ENCODE measurements at places on chromosomes 7 and 10.

DNA sequence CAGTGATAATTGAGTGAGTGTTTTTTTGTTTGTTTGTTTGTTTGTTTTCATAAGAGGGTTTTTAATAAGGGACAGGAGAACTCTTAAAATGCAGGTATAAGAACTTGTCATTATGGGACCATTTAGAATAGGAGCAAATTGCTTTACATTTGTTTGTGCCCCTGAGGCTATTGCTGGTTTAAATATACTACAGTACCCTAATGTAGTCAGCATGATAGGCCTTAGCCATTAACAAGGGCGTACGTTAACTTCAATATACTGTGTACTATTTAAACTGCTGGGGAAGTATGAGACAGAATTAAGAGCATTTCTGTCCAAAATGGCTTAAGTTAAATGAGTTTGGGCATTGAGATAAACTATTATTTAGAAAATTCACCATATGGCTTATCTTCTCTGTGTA is 26.2 kb downstream of the PRKAR2B start:
- no peak for DNase-seq

- DNase-seq = no peak
These were observed 526.5 kb downstream of the PTPRN2 start for GRCh38 chr7:158061026-158061630.

- DNase-seq = no peak
These were observed 212.8 kb downstream of the PTEN start for GRCh38 chr10:88076027-88076880.

- DNase-seq = no peak
These were observed 86.1 kb upstream of the IGFBP3 start for GRCh38 chr7:46007194-46007593.

- no peak for DNase-seq
These were observed 168.9 kb downstream of the KCND2 start for GRCh38 chr7:120441850-120442249.

DNA sequence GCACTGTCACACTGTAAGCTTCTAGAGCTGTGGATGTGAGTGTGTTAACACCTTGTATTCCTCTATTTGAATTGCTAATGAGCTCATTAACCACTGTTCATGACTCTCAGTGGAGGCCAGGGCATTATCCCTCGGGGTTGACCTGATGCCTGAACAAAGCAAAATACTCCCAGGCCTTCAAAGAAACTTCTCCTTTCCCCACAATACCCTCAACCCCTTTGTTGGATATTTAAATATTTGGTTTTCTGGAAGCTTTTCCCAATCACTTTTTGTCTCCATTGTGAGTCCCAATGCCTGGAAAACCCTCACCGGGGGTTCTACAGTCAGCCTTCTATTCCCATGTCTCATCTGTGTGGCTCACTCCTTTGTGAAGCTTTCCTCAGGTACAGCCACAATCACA is 780.1 kb downstream of the PHTF2 start:
- DNase-seq = no peak

DNA sequence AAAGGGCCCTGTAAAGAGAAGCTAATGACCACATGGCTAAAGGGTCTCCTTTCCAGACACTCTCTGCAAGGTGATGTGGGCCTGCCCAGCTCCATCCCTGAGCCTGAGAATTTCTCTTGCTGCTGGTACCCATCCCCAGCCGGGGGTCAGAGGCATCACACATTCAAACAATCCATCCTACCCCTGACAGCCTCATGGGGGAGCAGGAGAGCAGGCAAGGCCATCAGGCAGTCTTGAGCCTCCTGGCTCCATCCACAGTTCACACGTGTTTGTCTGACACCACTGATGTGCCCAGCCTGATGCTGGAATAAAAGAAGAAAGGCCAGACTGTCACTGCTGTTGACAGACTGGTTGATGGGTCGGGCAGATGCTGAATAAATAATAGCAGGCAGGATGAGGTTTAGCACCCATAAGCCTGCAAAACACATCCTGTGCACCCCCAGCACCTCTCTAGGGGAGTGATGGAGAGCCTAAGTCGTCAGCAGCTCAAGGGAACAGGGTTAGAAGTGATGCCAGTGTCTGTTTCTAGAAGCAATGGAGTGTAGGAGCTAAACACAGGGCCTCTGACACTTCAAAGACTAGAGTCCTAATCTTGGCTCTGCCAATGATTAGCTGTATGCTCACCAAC is 43.5 kb downstream of the TLL2 start:
- DNase-seq = no peak

DNA sequence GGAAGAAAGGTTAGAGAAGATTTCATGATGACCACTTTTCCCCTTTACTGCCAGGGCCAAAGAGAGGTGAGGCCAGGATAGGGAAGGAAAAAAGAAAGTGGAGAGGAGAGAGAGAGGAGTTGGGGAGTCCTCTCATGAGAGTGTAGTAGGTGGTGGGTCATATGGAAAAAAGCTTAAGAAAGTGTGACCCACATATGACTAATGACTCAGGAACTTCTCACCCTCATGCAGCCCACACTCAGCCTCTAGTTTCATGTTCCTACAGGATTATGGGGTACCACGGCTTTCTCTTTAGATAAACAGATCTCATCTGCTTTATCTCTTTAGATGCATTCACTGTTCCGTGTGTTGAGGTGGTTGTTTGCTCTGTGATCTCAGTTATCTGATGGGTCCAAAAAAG is 462.5 kb upstream of the IGFBP3 start:
- no peak for DNase-seq

GRCh38 chr7:81170291-81170690 is 251.4 kb upstream of the SEMA3C start:
- no peak for DNase-seq

GRCh38 chr10:14891151-14891550 is 12.5 kb downstream of the SUV39H2 start:
- DNase-seq = no peak

DNA sequence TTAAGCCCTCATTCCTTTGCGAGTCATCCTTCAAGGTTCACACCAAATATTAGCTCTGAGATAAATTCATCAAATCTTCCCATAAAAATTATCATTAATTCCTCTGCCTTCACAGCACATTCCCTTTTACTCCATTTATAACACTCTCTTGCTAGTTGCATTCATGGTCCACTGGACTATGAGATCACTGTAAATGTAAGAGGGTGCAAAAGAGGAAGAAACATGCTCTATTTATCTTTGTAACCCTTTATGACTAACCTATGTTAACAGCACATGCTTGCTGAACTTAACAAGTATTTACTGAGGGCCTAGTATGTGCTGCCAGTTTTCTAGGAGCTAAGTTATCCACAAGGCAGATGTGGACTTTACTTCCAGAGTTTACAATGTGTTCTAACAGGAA is 86.7 kb upstream of the TMEM168 start:
- no peak for DNase-seq

DNA sequence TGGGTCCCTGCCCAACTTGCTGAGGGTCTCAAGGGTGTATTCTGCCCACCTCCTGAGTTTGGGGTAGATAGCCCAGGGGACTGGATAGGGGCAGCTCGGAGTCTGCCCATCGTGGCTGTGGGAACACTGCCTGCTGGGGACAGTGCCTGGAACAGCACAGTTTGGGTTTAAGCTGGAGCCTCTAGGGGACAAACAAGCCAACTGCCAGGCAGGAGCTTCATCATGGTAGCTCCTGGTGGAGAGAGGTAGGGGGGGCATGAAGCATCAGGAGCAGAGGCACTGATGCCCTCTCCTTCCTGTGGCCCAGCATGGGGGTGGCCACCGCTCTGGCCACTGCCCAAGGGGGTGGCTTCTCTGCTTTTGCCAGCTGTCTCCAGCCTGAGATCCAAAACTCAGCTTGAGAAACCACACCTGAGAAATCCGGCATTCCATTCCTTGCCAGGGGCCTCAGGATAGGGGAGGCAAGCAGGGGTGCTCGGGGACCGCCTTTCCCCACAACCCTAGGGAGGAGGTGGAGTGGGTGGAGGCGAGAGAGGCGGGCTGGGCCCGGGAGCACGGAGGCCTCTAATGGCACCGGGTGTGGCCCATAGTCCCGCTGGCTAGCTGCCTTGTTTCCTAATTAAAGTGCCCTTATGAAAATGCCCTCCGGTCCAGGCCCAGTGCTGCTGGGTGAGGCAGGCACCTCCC is 47.6 kb downstream of the UNC5B start:
- no peak for DNase-seq

DNA sequence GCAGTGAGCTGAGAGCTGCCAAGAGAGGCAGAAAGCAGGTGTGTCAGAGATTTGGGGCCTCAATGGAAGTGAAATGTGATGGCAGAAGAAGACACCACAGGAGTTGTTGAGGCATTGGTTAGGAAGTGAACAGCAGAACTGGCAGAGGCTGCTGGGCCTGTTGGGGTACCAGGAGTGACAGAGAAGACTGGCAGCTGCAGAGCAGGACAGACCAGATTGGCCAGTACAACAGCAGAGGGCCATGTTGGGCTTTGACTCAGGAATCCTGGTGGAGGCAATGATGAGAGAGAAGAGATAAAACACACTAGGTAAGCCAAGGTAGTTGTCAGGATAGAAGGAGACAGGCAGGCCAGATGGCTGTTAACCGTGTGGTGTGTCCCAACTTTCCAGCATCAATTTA is 19.9 kb upstream of the HERPUD2 start:
- no peak for DNase-seq

- DNase-seq = no peak
These were observed 11.9 kb upstream of the HUS1 start for GRCh38 chr7:47991270-47991669.

- DNase-seq = no peak
These were observed 207.7 kb upstream of the SHH start for GRCh38 chr7:156019776-156020565.

GRCh38 chr7:88279323-88279722 is 27.4 kb downstream of the STEAP4 start:
- DNase-seq = no peak

- DNase-seq = no peak
These were observed 44.8 kb upstream of the CPXM2 start for GRCh38 chr10:123936426-123936825.

DNA sequence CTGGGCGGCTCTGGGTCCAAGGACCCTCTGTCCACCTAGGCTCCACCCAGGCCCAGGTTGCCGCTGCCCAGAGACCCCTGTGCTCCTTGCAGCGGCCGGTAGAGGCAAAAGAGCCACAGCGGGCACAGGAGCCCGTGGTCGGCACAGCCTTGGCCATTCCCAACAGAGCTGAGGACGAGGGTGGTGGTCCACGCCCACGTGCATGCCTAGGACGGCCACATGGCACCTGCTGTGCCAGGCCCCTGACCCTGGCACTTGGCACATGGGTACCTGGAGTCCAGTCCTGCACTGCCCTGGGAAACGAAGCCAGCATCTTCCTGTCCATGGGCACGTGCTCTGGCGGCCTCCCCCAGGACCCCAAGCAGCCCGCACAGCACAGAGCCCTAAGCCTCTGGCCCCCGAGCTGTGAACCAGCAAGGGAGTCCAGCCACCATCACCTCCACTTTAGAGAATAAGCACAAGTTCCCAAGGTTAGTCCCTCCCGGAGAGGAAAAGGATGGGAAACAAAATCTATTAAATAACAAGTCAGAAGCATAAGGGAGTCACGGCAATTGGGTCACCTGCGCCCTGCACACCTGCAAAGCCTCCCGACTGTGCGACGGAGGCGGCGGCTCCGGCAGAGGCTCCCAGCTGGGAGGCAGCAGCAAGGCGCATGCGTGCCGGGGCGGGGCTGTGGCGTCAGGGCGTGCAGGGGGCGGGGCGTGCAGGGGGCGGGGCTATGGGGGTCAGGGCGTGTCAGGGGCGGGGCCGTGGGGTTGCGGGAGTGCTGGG is 59.1 kb downstream of the STK32C start:
- DNase-seq = no peak

DNA sequence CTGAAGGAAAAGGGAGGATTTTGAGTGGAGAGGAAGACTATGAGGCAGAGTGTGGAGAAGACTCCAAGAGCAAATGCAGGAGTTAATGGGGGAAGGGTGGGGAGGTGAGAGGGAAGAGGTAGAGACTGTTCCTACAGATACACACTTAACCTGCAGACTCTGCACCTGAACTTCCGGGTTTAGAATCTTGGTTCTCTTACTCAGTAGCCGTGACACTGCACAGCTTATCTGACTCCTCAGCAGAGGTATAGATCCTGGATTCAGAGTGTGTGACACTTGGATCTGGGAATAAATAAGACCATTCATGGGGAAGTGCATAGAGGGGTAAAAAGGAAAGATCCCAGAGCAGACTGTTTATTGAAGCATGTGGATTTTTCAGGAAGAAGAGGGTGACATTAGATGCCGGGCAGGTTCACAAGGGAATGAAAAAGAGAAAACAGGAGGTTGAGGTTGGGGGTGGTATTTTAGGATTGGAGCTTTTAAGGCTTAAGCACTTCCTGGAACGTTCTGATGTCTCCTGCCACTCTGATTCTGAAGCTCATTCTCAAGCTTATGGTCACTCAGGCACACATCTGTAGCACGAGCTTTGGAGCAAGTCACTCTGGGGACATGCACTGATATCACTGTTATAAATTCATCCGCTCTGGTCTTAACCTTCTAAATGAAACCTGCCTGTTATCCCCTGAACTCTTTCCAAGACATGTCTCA is 5.7 kb upstream of the ZC3HAV1L start:
- no peak for DNase-seq

- DNase-seq = no peak
These were observed 114.3 kb downstream of the TBXAS1 start for GRCh38 chr7:139943401-139943800.

DNA sequence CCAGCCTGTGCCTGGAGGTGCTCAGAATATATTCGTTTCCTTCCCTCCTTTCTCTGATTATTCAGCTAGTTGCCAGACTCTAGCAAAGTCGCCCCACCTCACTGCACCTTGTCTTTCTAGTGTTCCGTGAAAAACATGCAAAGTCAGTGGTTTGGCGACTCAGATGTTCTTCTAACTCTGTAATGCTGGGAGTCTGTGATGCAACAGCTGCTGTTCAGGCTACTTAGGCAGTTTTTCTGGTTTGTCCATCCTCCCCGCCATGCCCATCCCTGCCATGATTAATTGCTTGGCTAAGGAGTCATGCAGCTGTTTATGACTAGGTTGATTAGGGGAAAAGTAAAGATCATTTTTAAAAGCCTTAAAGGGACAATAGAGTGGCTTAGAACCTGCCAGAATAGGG is 99.4 kb downstream of the MTPN start:
- no peak for DNase-seq

- no peak for DNase-seq
These were observed 22.6 kb upstream of the AMZ1 start for GRCh38 chr7:2665359-2665791.

- DNase-seq = no peak
These were observed 5.4 kb downstream of the MYOF start for GRCh38 chr10:93476756-93477155.

DNA sequence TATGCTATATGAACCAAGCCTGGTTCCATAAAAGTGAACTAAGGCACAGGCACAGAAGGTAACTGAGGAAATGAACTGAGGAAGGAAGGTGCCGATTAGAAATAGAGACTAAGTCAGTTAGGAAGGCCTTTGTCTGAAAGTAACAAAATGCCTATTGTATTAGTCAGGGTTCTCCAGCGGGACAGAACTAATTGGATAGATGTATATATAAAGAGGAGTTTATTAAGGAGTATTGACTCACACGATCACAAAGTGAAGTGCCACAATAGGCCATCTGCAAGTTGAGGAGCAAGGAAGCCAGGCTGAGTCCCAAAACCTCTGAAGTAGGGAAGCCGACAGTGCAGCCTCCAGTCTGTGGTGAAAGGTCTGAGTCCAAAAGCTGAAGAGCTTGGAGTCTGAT is 13.9 kb upstream of the PLXNA4 start:
- DNase-seq = no peak
